Immature natural killer cell (primary cell): ENCODE measurements at places on chromosomes 7 and 10.

- H3K27ac ChIP-seq: no peak overlapping the region
- no peak overlapping the region for H3K4me3 ChIP-seq
- H3K4me1 ChIP-seq: no peaks in the 10 kb centered on the region
- H3K27me3 ChIP-seq: no peaks in the 10 kb centered on the region
- no peak for DNase-seq
- no peaks in the 10 kb centered on the region for H3K36me3 ChIP-seq
These were observed 1.3 kb downstream of the SNCG start for GRCh38 chr10:86959737-86960002.

- peaks cover 3% of the 10 kb centered on the region for H3K27me3 ChIP-seq
- no peaks in the 10 kb centered on the region for H3K4me1 ChIP-seq
- no peak overlapping the region for H3K27ac ChIP-seq
- H3K4me3 ChIP-seq: no peak overlapping the region
- no peak for DNase-seq
These were observed 20.7 kb upstream of the TECTB start for GRCh38 chr10:112262546-112262945.

DNA sequence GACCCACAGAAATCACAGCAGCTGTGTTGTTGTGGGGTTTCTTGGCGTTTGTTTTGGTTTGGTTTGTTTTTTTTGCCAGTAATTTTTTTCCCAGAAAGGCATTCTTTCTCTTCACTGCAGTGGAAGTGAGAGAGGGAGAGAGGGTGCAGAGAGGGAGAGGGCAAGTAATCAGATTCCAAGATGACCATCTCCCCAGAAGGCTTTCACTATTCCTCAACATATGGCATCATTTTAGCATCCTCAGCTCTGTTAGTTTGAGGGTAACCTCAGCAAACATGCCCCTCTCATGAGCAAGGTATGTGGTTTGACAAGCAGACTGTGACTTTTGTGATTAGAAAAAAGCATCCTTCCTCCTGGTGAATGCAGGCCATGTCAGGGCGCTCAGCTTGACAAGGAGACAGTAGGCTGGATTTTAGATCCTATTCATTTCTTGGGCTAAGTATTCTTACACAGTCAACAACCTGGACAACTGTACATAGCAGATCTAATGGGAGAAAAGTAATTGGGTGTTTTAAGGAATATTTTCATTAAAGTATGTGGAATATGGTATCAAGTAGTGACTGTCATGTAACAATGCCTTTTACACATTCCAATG lies 86.3 kb upstream of the PIK3CG start:
- no peaks in the 10 kb centered on the region for H3K36me3 ChIP-seq
- H3K27ac ChIP-seq: no peak overlapping the region
- H3K27me3 ChIP-seq: peaks cover 8% of the 10 kb centered on the region
- no peak overlapping the region for H3K4me3 ChIP-seq

DNA sequence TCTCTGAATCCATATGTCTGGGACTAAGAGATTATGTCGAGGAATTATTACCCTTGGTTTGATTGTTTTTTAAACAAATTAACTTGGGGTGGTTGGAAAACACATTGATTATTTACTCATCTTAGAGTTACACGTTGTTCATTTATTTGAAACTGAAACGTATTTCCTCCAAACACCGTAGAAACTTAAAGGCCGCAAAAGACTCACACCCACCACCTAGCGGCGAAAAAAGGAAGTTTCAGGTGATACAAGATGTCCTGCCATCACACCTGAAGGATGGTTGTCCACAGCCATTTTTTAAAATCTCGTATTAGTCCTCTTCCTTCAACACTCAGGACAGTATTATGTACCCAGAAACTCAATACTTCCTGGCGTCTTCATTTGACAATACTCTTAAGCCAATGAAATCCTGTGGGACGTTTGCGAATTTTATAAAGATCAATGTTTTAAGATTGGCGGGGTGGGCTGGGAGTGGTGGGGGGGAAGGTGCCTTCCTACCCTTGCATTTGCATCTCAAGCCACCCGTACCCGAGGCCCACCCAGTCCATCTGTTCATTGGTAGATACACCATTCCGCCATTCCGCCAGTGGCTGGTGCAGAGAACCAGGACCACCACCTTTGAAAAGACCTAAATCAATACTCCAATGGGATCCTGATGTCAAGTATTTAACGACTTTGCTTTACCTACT lies 1.4 kb upstream of the LCOR start:
- H3K27ac ChIP-seq: peak overlapping the region; percentile 87
- peaks cover 38% of the 10 kb centered on the region for H3K4me1 ChIP-seq
- no peaks in the 10 kb centered on the region for H3K36me3 ChIP-seq
- peak; percentile 77 for DNase-seq
- peak overlapping the region; percentile 76 for H3K4me3 ChIP-seq
- H3K27me3 ChIP-seq: peaks cover 14% of the 10 kb centered on the region

GRCh38 chr10:114021717-114022680 lies 21.7 kb upstream of the ADRB1 start:
- peaks cover 24% of the 10 kb centered on the region for H3K4me1 ChIP-seq
- no peaks in the 10 kb centered on the region for H3K36me3 ChIP-seq
- peaks cover 4% of the 10 kb centered on the region for H3K27me3 ChIP-seq
- no peak overlapping the region for H3K4me3 ChIP-seq

DNA sequence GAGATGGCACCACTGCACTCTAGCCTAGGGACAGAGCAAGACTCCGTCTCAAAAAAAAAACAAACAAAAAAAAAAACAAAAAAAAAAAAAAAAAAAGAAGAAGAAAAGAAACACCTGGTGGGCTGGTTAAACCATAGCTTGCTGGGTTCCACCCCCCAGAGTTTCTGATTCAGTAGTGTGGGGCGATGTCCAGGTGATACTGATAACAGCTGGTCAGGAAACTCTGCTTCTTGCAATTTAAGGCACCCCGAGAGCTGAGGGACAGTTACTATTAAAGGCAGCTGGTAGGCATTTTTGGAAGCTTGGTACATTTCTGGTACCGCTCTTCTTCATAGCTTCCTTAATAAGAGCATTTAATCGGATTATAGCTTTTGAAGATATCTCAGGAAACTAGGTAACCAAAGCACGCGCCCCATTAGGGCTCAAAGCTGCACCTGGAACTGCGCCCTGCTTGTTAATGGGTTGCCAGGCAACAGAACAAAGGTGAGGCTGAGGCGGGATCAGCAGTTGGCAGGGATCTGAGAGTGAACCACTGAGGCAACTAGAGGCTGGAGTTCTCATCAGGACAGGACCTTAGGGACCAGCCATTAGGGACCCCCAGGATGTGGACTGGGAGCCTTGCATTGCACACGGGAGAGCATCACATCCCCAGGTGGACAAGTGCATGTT lies 6.5 kb upstream of the SDK1 start:
- H3K36me3 ChIP-seq: peaks cover 4% of the 10 kb centered on the region
- peaks cover 4% of the 10 kb centered on the region for H3K4me1 ChIP-seq
- H3K4me3 ChIP-seq: no peak overlapping the region
- peaks cover 24% of the 10 kb centered on the region for H3K27me3 ChIP-seq
- no peak overlapping the region for H3K27ac ChIP-seq

DNA sequence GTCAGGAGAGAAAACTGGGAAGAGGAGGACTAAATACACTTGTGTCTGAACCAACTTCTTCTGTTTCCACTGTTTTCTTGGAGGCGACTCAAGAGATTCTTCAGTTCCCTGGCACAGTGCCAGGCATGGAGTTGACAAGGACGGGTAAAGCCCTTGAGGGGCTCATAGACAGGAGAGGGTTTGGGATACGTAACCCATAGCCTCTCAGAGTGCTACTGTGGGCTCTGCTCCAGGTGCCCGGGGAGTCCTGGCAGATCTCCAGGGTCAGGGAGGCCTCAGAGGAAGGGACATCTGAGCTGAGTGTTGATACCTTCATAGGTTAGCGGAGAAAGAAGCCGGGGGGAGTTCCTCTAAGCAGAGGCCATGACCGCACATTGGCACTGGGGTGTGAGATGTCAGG lies 42.0 kb downstream of the GALNT17 start:
- peaks cover 2% of the 10 kb centered on the region for H3K27me3 ChIP-seq
- no peak overlapping the region for H3K27ac ChIP-seq
- H3K4me1 ChIP-seq: no peaks in the 10 kb centered on the region
- no peak for DNase-seq
- H3K4me3 ChIP-seq: no peak overlapping the region

- H3K4me1 ChIP-seq: no peaks in the 10 kb centered on the region
- no peaks in the 10 kb centered on the region for H3K36me3 ChIP-seq
- no peaks in the 10 kb centered on the region for H3K27me3 ChIP-seq
- no peak overlapping the region for H3K27ac ChIP-seq
- H3K4me3 ChIP-seq: no peak overlapping the region
These were observed 50.6 kb upstream of the NPY start for GRCh38 chr7:24233386-24233785.

- no peaks in the 10 kb centered on the region for H3K27me3 ChIP-seq
- no peak for DNase-seq
- no peaks in the 10 kb centered on the region for H3K36me3 ChIP-seq
- no peak overlapping the region for H3K27ac ChIP-seq
- H3K4me3 ChIP-seq: no peak overlapping the region
These were observed 1096.1 kb upstream of the CELF2 start for GRCh38 chr10:9921544-9921943.

DNA sequence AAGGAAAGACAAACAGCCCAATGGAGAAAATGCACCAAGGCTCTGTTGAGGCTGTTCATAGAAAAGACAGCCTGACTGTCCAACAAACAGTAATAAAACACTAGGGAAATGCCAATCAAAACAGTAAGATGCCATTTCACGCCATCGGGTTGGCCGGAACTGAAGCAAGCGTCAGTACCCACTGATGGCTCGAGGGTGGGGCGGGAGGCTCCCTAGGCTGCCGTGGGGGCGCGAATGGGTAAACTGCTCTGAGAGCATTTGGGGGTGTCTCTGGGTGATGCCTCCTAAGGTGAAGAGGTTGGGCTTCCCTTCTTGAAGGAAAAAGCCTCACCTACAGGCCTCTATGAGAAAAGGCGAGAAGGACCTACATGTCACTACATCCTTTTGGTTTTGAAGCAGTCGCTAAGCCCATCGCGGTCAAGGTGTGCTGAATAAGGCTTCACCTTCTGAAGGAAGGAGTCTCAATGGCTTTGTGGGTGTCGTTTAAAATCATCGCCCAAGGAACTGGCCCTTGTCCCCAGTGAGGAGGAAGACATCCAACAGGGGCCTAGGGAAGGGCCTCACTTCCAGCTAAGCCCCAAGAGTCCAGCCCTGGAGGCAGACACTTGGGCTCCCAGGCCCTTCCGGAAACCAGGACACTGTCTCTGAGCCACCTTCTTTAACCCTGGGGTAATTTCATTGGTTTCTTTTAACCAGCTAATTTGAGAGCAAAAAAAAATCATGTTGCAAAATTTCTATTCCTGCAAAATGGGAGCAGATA lies 98.5 kb upstream of the PPP2R2D start:
- no peak for DNase-seq
- H3K27ac ChIP-seq: no peak overlapping the region
- H3K4me1 ChIP-seq: no peaks in the 10 kb centered on the region
- peaks cover 2% of the 10 kb centered on the region for H3K27me3 ChIP-seq
- H3K4me3 ChIP-seq: no peak overlapping the region

DNA sequence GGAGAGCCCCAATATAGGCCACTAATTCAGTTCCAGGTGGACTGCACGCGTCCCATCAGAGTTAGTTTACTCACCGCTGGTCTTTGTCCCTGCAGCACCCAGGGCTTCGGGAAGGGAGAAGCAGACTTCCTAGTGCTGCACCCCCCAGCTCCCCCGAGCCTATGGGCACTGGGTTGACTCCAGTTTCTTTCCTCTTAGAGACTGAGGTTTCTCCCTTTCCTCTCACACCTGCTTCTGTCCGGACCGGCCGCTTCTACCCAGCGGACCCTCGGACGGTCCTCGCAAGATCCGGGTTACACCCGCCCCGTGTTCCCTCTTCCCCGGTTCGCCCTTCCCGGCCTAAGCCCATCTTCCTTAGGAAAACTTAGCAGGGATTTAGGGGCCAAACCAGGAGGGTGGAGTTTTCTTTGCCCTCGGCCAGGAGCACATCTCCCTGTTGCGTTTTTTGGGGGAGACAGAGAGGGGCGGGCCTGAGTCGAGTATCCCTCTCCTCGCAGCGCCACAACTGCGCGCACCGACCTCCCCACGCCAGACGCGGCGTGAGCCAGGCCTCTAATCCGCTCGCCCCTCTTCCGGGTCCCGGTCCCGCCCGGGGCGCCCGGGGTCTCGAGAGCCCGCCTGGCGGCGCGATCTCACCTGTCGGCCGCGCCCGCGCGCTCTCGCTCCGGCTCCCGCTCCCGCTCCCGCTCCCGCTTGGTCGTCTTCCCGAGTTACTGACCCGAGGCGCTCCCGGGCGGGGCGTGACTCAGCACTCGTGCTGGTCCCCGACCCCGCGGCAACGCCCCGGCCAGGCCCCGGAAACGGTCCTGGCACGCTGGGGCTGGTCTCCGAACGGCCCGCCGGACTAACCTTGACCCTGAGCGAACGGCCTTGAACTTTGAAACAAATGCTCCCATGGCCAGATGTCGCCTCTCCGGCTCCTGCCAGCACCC lies at the start of gene AIFM2:
TSS of gene AIFM2 (minus strand) at position 728 of the 932 bp plus-strand sequence. CDS start 8,741 bp downstream, outside the sequence.
- peak; percentile 31 for DNase-seq
- H3K4me1 ChIP-seq: peaks cover 26% of the 10 kb centered on the region
- peaks cover 8% of the 10 kb centered on the region for H3K27me3 ChIP-seq
- peak within 1 kb of the TSS; percentile 89 for H3K4me3 ChIP-seq
- no peaks in the 10 kb centered on the region for H3K36me3 ChIP-seq
- H3K27ac ChIP-seq: peak within 1 kb of the TSS; percentile 47

DNA sequence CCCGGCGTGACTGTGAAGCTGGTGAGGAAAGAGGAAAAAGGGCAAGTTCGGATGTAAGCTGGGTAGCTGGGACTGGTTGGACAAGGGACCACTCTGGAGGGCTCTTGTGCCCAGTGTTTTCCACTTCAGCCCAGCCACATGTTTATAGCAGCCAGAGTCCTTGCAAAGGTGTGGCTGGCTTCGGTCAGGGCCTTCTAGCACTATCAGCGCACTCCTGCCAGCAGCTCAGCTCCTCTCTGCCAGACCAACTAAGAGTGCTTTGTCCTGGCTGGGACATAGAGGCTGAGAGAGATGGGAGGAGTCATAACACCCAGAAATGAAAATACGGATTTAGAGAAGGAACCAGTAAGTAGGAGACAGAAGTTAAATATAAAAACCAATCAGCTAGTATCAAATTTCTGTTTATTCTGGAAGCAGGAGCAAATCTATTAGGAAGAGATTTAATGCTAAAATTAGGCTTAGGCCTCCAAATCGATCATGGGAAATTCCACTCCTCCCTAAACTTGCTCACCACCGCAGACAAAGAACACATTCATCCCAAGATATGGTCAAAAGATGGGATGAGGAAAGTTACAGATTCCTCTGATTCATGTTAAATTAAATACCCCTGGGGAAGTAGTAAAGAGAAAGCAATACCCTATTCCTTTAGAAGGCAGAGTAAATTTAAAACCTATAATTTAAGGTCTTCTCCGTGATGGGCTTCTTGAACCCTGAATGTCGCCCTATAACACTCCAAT lies 135.0 kb downstream of the RALA start:
- peaks cover 3% of the 10 kb centered on the region for H3K4me1 ChIP-seq
- no peak overlapping the region for H3K27ac ChIP-seq
- peaks cover 6% of the 10 kb centered on the region for H3K36me3 ChIP-seq
- no peak for DNase-seq
- H3K4me3 ChIP-seq: no peak overlapping the region

DNA sequence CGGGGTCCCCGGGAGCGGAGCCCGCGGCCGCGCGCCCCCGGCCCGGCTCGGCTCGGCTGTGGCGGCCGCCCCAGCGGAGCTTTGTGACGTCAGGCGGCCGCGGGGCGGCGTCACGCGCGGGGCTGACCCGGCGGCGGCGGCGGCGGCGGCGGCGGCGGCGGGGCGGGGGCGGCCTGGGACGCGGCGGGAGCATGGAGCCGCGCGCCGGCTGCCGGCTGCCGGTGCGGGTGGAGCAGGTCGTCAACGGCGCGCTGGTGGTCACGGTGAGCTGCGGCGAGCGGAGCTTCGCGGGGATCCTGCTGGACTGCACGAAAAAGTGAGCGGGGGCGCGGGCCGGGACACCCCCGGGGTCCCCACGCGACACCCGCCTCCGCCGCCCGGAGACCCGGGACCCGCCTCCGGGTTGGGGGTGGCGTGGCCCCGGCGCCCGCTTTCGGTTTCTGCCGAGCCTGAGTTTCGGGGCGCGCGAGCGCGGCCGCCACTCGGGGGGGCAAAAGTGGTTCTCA lies at the start of gene PWWP2B:
TSS of gene PWWP2B (plus strand) at position 165 of the 506 bp plus-strand sequence. CDS start at position 192, 27 bp downstream.
- H3K27me3 ChIP-seq: peaks cover 14% of the 10 kb centered on the region
- DNase-seq: peak; percentile 75
- peak within 1 kb of the TSS; percentile 87 for H3K27ac ChIP-seq
